ENCODE measurements at places on chromosomes 11 and 22.
A peak's percentile ranks its signal among the peaks of the same experiment; 100 is the strongest.

DNA sequence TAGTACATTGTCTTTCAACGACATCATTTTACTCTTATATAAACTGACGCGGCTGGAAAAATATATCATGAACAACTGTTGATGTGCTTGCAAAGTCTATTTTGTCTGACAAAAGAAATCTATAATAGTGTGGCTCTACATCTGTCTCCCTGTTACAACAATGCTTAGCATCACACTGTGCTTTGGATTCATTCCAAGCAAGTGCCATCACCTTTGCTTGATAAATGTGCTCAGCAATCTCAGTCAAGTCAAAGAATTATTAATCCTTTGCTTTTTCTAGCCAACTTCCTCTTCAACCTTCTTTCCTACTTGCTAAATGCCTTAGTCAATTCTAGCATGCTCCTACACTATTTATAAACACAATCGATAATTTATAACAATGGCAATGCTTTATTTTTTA, 140.5 kb downstream of the FCHSD2 start:
- DNase-seq: no peak

DNA sequence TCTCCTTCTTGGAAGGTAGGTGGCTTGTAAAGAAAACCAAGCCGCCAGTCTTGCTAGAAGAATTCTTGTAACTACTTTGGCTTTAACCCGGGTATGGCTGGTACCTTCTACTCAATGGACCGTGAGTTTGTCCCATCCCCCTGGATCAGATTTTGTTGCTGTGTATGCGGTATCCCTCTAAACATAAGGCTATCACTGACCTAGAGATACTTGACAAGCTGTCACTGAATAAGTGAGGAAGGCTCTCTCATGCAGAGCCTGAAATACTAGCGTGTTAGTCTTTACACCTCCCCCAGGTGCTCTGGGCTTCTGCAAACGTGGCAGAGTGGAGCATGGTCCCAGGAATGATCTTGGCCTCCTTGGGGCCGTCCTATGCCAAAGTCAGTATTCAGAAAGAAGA, 34.5 kb downstream of the GLB1L2 start:
- no peak for DNase-seq

DNA sequence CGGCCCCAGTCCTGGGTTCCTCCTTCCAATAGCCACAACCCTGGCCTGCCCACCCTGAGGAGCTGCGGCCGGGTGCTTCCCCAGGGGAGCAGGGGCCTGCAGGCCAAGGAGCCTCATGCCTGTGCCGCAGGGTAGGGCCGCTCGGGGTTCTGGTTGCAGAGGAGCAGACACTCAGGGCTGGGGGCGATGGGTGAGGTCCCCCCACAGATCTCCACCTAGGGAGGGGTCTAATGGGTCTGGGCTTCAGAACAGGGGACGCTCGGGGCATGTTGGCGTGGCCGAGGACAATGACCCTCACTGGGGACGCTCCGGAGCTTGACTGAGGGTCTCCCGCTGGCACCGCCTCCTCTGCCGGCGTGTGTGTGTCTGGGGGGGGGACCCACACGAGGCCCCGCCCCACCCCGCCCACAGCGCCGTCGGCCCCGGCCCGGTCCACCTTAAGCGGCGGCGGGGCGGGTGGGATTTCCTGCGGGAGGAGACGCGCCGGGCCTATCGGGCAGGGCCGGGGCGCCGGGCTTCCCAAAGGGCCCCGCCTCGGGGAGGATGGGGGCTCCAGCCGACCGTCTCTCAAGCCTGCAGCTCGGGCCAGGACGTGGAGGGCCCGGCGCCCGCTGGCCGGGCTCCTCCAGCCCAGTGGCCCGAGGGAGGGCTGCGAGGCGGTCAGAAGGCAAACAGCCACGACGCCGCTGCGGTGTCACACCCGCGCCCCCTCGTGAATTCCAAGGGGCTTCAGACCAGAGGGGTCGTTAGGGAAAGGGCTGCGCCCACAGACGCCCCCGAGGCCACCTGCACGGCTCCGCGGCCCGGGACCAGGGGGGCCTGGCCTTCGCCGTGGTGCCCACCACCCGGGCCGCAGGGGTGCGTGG, 640 bp upstream of the ZDHHC8 start:
- DNase-seq: peak; percentile 82

- no peak for DNase-seq
These were observed 244.9 kb upstream of the SYN3 start for GRCh38 chr22:33303099-33303498.

DNA sequence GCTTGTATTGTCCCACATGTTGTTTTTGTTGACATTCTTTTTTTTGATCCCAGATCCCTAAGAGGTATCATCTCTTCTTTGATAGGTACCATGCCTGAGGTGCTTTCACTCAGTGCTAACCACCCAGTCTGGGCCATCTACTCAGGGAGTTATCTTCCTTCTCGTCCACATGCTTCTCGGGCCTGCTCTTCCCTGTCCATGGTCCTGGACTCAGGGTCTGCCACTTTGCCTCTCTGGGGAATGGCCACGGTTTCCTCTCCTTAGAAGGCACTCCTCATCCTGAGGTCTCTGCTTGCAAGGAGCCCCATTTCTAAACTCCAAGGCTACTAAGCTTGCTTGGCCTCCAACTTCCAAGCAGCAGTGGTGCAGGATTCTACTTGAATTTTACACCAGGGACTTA, 227.0 kb upstream of the NCAM1 start:
- peak; percentile 82 for DNase-seq
